ENCODE measurements at places on chromosomes 16 and 17.
A peak's percentile ranks its signal among the peaks of the same experiment; 100 is the strongest.

DNA sequence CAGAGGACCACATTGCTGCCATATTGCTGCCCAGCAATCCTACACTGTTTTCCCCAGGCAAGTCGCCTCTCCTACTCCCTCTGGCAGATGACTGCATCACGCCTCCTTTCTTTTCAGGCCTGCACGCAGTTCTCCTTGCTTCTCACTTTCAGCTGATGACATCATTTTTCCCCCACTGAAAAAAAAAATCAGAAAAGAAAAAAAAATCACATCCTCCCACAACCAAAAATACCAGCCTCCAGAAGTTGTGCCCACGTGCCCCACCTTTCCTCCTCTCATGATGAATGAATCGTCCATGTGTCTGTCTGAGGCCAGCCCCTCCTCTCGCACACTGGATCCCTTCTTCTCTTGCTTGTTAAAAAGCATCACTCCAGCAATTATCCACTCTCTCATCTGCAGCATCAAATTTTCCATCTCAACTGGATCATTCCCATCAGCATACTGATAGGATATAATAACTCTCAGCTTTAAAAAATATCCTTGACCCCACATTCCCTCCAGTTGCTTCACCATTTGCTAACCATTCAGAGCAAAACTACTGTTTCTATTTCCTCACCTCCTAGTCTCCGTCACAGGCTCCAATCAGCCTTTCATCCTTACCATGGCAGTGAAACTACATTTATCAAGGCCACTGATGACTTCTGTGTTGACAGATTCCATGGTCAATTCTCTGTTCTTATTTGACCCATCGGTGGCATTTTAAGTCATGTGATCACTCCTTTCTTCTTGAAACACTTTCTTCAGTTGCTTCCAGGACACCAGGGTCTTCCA is 30.1 kb upstream of the DYNLL2 start:
- no peak for DNase-seq

DNA sequence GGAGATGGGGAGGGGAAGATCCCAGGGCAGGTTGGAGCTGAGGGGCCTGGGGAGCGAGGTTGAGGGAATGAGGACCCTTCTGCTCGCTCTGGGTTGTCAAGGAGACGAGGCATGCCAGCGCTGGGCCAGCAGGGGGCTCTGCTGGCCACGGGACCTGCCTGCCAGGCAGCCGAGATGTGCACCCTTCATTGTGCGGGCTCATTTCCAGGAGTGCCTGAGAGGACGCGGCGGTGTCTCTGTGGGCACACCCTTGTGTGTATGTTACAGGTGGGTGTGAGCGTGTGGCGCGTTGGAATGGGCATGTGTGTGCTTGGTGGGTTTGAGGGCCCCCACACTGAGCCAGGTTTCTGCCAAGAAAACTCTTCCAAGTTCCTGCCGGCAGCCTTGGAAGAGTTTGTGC is 15.9 kb downstream of the ARHGAP23 start:
- peak; percentile 10 for DNase-seq

- no peak for DNase-seq
Measured at GRCh38 chr17:67273900-67274299, 28.9 kb upstream of the HELZ start.

GRCh38 chr17:77725846-77726245 is 232.7 kb upstream of the TNRC6C start:
- no peak for DNase-seq

DNA sequence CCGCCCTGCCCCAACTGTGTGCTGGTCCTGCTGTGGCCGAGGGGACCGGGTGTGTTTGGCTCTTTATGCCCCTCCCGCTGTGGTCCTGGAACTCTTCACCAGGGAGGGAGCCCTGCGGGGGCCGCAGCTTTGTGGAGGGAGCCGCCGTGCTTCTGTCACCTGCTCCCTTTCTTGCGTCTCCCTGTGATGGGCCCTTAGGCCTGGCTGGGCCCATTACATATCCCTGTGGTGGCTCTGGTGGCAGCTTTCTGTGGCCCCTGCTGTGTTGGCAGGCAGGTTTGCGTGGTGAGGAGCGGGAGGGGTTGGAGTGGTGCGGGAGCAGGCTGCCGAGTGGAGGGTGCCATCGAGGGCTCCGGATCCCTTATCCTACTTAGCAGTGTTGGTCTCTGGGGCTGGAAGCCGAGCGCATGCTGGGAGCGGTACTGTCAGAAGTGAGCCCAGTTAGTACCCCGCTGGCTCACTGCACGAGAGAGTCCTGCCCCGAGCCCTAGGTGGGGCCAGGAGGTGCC is 60.4 kb downstream of the PDPK1 start:
- DNase-seq = no peak

- DNase-seq = no peak
Measured at GRCh38 chr16:70399381-70399780, 39.5 kb downstream of the ST3GAL2 start.

- DNase-seq = no peak
Measured at GRCh38 chr16:56310690-56311089, 114.7 kb downstream of the AMFR start.

DNA sequence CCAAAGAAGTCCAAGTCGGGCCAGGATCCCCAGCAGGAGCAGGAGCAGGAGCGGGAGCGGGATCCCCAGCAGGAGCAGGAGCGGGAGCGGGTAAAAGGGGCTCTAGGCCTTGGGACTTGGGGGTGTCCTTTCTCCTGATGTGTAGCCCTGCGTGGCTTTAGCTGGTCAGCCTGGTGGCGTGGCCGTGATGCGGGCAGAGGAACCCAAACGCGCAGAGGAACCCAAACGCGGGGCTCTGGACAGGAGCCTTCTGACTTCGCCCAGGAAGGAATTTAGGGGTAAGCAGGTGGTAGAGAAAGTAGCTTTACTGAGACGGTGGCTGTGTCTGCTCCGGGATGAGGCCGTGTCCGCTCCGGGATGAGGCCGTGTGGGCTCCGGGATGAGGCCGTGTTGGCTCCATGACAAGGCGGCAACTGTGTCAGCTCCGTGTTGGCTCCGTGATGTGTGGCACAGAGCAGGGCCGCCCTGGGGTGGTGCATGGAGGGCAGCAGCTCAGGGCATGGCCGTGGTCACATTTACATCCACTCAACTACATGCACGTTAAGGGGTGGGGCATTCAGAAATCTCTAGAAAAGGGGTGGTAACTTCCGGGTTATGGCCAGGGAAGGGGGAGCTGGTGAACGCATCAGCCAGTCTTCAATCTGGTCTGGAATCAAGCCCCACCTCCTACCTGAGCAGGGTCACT is 19.5 kb downstream of the ASPSCR1 start:
- DNase-seq = no peak

DNA sequence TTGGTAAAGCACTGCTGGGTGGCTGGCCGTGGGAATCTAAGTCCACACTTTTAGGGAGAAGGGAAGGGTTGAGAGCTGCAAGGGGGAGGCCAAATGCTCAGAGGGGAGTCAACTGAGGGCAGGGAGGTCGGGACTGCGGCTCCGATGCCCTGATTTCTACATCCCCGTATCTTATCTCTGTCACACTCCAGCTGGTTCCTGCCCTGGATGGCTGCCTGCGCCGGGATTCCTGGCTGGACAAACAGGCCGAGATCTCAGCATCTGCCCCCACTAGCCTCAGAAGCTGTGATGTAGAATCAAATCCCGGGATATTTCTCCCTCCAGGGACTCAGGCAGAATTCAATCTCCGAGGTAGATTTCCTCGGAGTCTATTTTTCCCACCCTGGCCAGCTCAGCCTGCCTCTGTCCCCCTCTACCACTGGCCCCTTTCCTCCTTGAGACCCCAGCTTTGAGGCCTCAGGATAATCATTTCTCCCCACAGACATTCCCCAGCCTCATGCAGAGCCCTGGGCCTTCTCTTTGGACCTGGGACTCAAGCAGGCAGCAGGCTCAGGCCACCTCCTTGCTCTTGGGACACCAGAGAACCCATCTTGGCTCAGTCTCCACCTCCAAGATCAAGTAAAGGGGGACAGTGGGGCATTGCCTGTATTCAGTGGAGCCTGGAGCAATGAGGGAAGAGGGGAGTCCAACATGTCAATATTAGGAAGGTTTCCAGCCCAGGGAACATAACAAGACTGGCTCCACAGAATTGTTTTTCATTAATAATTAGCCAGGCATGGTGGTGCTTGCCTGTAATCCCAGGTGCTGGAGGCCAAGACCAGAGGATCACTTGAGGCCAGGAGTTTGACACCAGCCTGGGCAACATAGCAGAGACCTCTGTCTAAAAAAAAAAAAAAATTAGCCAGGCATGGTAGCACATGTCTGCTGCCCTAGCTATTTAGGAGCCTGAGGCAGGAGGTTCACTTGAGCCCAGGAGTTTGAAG is 1.8 kb downstream of the SHBG start:
- DNase-seq = no peak

GRCh38 chr16:9658164-9658563 is 524.1 kb downstream of the GRIN2A start:
- no peak for DNase-seq

DNA sequence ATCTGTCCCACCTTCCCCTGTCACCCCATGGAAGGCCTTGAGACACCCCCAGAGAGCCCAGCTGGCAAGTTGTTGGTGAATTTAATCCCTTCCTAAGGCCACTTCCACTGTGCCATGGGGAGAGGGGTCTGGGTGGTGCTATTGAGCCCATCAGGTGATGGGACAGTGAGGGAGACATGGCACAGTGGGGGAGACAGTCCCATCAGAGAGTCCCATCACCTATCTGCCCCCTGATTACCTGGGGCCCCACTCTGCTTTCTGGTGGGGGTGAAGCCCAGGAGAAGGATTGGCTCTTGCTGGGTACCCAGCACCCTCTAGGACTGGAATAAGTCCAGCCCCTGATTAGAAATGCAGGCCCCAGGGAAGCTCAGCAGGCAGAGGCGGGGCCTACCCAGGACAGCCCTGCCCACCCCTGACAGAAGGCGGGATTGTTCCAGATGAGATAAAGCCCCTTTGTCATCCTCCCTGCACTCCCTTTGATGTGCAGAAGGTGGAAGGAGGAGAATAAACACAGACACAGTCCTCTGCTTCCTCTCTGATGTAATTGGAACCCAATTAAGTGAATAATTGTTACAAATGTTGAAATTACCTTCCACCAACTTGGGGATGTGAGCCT is 18.9 kb downstream of the TMEM132E start:
- no peak for DNase-seq

GRCh38 chr16:14337303-14338191 is 266.4 kb downstream of the MRTFB start:
- no peak for DNase-seq

DNA sequence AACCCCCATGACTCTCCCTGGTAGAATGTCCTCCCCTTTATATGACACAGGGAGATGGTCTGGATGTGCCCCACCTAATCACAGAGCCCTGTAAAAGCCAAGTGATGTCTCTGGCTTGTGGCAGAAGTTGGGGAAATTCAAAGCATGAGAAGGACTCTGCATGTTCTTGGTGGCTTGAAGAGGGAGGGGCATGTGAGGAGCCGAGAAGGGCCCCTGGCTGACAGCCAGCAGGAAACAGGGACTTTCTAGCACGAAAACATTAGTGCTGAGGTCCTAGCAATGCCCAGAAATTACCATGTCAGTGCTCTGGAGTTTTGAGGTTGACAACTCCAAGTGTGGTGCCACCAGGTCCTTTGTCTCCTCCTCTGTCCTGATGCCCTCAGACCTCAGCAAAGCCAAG is 75.9 kb downstream of the USP22 start:
- DNase-seq = no peak

- DNase-seq = no peak
Measured at GRCh38 chr17:28735242-28735722, 6.7 kb downstream of the NEK8 start.

DNA sequence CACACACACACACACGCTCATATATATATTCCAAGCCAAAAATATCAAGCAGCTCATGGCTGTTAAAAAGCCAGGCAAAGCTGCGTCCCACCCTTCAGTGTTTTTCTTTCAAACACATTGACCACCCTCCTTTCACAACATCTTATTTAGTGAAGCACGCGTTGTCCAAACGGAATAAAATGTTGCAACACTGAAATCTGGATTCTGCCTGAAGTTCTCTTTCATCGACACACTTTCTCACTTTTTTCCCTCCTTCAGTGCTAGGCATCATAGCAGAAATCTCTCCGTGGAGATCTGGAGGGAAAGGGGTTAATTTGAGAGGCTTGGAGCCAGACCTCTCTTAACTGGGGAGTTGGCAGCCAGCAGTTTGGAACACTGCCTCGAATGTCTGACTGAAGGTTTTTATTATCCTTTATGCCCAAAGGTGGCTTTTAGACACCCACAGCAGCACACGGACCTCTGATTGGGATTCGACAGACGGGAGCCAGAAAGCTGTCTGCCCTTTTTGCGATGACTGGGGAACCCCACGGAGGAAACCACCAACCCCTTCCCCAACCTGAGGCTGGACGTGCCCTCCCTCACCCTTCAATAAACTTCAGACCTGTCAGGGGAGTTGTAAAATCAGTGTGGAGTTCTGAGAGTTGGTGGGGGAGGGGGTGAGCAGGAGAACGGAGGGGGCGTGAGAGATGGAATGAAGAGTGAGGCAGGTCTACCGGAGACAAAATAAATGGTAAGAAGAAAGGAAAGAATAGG is 833.6 kb upstream of the SOX9 start:
- no peak for DNase-seq

- DNase-seq = no peak
Measured at GRCh38 chr17:59811209-59811608, 81.5 kb downstream of the TUBD1 start.

- DNase-seq = no peak
Measured at GRCh38 chr16:21685034-21685455, 21.3 kb downstream of the OTOA start.

- DNase-seq = no peak
Measured at GRCh38 chr17:40321961-40322357, 13.0 kb downstream of the RARA start.

DNA sequence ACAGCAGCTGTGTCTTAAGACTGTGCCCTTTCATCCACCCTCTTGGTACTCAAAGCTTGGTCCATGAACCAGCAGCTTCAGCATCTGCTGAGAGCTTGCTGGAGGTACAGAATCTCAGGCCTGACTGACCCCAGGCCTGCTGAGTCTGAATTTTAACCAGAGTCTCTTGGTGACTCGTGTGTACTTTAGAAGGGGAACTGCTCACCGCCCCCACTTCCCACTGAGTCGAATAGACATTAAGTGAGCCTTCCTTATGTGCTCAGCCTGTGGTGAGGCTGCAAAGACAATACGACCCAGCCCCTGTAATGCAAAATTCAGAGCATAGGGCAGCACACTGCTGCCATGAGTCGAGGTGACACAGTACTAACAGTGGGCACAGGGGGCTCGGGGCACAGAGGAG is 662.8 kb downstream of the WWOX start:
- DNase-seq = no peak

- no peak for DNase-seq
Measured at GRCh38 chr17:80107231-80108021, 6.0 kb downstream of the GAA start.

DNA sequence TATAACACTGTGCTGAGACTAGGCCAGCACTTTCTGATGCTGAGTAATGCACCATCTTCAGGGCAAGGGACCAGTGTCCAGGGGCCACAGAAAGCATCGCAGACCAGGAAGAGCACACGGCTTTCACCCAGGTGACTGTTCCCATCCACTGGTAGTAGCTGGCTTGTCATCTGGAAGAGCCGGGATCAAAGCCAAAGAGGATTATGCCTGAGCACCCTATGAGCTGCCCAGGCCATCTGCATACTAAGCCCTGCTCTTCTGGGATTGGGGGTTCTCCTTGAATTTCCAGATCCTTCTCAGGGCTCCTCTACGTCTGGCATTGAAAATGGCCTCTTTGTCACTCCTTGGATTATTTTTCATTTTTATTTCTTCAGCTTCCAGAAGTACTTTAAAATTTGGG is 140.7 kb downstream of the IRX3 start:
- DNase-seq = no peak
